ENCODE measurements at places on chromosomes 3 and 15.

- DNase-seq, result no peak
These were observed 67.9 kb downstream of the GADL1 start for GRCh38 chr3:30826531-30826942.

GRCh38 chr3:161069511-161070251, 35.5 kb downstream of the B3GALNT1 start:
- DNase-seq, result no peak

- no peak for DNase-seq
These were observed 17.2 kb upstream of the GOLIM4 start for GRCh38 chr3:168112894-168113293.

DNA sequence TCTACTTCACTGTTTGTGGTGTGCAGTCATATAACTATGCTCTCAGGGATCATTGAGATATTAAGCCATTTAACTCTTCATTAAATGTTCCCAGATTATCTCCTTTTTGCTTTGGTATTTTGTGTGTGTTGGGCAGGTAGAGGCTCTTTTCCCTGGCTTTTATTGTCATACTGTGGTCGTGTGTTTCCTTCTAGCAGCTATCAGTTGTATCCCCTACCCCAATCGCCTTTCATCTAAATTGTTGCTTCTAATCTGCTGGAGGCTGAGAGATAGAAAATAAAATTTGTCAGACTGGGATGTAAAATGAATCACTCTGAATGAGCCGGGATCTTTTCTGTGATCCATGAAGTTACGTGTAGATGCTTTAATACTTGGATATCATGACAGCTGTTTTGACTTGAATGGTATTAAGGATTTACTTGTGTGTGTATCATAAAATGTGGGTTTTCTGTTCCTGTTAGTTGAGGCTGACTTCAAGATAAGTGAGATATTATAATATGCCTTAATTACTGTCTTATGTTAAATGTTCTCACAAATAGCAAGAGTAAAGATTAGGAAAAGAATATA, 9.2 kb downstream of the NFKBIZ start:
- no peak for DNase-seq

DNA sequence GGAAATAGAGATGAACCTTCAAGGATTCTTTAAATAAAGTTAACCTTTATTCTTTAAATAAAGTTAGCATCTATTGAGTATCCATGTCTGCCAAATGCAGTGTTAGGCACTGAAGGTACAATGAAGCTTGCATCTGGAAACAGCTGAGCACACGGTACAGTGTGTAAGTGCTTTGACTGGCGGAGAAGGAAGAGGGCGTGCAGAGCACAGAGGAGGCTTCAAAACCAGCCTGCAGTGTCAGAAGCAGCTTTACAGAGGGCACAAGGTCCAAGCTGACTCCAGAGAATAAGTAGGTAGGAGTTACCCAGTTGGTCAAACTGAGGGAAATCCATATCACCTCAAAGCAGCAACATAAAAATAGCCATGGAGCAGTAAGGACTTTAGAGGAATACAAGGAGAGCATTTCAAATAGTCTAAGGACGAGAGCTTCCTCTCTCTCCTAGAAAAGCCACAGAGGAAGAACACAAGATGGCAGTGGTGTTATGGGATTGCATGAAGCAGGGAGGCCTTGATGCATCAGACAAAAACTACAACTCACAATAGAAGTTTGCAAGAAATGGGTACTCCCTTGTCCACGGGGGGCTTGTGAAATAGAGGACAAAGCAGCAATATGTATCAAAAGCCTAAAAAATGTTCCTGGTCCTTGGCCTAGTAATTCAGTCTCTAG, 60.3 kb upstream of the PPP2R3A start:
- no peak for DNase-seq

DNA sequence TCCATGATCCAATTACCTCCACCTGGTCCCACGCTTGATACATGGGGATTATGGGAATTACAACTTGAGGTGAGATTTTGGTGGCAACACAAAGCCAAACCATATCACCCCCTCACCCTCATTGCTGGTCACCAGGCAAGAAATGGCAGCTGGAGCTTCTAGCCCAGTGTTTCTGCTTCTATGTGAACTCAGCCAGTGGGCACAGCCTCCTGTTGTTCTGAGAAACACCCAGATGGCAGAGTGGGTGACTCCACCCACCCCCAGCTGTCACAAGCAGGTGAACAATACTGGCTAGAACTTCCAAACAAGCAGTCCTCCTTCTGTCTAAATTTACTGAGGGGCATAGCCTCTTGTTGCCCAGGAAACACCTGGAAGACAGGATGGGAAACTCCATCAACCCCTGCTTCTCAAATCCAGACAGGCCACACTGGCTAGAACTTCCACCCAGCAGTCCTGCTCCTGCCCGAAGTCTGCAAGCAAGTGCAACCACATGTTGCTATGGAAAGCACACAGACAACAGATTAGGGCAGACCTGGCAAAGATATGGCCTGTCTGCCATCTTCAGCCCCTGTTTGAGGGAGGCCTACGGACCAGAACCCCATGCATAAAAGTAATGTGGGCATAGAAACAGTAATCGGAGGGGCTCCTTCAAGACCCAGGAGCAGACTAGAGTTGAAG, 114.1 kb downstream of the DTWD1 start:
- DNase-seq, result no peak

- no peak for DNase-seq
These were observed 352.3 kb downstream of the LRTM1 start for GRCh38 chr3:54575618-54575960.

DNA sequence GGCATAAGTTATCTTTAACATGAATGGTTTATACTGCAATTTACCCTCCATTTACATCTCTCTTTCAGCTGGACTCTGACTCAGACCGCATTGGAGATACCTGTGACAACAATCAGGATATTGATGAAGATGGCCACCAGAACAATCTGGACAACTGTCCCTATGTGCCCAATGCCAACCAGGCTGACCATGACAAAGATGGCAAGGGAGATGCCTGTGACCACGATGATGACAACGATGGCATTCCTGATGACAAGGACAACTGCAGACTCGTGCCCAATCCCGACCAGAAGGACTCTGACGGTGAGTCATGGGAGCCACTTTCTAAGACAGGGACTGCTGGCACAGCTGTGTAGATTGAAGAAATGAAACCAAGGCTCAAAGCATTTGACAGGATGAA, 11.6 kb downstream of the THBS1 start:
- no peak for DNase-seq

- no peak for DNase-seq
These were observed 189.3 kb downstream of the EDEM1 start for GRCh38 chr3:5376761-5377160.

GRCh38 chr3:137746808-137747207, 17.3 kb upstream of the SOX14 start:
- DNase-seq, result no peak

- DNase-seq, result no peak
These were observed 1.1 kb downstream of the HYAL3 start for GRCh38 chr3:50297896-50298725.

DNA sequence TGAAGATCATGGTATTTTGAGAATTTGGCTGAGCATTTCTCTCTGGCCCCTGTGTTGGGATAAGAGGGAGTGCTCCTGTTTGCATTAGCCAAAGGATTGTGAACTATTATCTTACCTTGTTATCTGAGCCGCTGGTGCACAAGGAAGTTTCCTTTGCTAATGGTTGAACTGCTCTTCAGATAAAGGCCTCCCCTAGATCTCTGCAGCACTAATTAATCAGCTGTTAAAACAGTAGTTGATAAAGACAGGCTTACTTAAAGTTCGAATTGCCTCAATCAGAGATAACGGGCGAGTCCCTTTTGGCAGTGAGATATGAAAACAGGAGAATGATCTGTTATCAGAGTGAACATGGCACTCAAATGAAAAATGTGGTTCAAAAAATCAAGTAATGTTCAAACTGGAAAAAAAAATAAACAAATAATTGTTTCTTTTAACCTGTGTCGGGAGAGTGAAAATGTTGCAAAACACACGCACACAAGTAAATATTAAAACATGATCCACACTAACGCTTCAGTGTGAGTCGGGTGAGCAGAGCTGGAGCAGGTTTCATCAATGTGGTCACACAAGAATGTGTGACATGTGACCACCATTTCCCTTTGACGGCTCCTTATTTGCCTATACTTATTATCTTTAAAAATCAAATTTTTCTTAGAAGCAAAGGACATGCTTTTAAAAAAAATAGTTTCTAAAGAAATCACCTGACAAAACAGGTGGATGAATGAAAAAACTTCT, 469.1 kb downstream of the SOX2 start:
- no peak for DNase-seq

- no peak for DNase-seq
These were observed 16.1 kb upstream of the GCSAM start for GRCh38 chr3:112149136-112149535.

GRCh38 chr15:52021128-52021671, 2.2 kb downstream of the MAPK6 start:
- no peak for DNase-seq

GRCh38 chr3:152192050-152192449, 76.7 kb upstream of the MBNL1 start:
- no peak for DNase-seq

GRCh38 chr3:196237203-196237602, 20.9 kb downstream of the SLC51A start:
- no peak for DNase-seq

- no peak for DNase-seq
These were observed 14.2 kb downstream of the RAB8B start for GRCh38 chr15:63203451-63204090.

- DNase-seq, result no peak
These were observed 414.2 kb upstream of the CCDC54 start for GRCh38 chr3:106962993-106963392.

- no peak for DNase-seq
These were observed 74.8 kb downstream of the ADAMTS9 start for GRCh38 chr3:64612916-64613526.

DNA sequence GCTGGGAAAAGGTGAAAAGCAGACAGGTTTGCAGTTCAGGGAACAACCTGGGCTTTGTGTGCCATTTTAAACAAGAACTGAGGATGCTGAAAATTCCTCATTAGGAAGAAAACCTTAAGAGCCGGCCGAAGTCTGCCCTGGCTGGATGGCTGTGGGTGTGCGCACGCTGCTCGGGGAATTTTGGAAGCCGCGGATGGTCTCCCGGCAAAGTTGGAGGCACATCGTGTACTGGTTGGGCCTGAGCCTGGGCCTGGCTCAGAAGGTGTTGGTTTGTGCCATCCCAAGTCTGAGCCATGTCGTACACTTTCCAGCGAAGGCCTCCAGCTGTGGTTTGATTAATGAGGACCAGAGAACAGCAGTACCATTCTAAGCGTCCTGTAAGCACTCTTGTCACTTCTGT, 188.2 kb downstream of the ATP10A start:
- no peak for DNase-seq

- DNase-seq, result no peak
These were observed 75.6 kb downstream of the BFSP2 start for GRCh38 chr3:133475245-133476010.

DNA sequence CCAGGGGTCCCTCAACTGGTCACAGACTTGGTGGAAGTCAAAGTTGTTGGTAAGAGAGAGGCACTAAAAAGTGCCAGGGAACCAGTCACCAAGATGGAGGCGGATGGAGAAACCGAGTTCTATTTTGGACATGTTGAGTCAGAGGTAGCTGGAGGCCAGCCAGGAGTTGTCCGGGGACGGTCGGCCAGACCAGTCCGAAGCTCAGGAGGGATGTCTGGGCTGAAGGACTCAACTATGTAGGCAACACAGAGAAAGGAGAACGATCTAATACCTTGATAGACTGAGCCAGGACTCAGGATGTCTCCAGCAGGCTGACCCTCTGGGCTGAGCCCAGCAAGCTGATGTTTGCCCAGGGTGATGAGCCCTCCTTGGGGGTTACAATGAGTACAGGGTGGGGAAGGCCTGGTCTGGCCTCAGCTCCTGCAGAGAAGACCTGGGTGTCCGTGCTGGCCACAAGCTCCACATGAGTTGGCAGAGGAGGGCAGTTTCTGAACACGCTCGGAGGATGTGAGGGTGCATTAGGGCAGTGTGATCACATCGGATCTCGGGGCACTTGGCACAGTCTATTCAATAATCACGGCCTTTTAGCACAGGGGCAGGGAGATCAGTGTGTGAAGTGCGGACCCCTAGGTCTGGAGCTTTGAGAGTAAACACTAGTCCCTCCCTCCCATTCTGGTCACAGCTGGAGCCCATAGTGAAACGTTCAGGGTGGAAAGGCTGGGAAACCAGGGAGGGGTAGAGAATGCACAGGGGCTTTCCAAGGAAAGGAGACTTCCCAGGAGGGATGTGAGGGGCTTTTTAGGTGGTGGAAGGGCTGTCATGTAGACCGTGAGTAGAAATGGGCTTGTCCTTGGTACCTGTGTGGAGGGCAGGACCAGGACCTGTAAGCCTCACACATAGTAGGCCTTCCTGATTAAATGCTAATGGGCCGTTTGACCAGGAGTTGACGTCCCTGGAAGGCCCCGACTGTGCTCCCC, 111.9 kb downstream of the ETFA start:
- no peak for DNase-seq
